NCI-H460 (cell line): ENCODE measurements at places on chromosomes 3 and 15. TPM values are rescaled to one million over a fixed set of nuclear protein-coding genes. Genes with fewer than 3 reads are reported as not detected.

GRCh38 chr3:182214416-182214815, 502.7 kb downstream of the SOX2 start:
- no peak for DNase-seq

Gene SLC22A13
- 0.17 and 0.40 TPM in 2 replicates for total RNA-seq

Gene NOX5
- total RNA-seq, result 0.23 and 0.64 TPM in 2 replicates

GRCh38 chr3:150703299-150703755, 393 bp downstream of the ERICH6 start:
- DNase-seq, result no peak

Gene LRRN1
- not detected in 2 replicates for total RNA-seq

Gene SOX14
- not detected in 2 replicates for total RNA-seq

Gene FBXW12
- not detected in 2 replicates for total RNA-seq

Gene ABI3BP
- total RNA-seq, result 1.3 and 1.7 TPM in 2 replicates

GRCh38 chr3:197460002-197460401, 95.8 kb downstream of the BDH1 start:
- no peak for DNase-seq

Gene IMPG2
- total RNA-seq, result 0.12 TPM in 1 of 2 replicates, not detected in the other

DNA sequence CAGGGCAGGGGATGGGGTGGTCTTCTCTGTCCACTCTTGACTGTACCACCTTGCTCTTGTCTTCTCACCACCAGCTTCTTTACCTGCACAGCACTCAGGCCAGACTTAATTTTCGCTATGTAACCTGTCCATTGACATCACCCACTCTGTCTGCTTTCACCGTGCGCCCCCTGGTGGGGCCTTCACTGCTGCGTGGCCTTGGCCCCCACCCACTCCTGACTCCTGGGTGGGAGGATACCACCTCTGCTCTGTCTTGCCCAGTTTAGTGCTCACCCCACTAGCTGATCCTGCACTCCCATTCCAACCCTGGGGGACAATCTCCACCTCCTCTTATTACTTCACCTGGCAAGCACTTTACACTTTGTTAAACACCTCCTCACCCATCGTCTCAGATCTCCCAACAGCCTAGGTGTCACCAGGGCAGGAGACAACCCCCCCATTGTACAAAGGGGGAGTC, 17.7 kb downstream of the PTH1R start:
- peak; percentile 48 for DNase-seq
